ENCODE measurements at places on chromosomes 3 and 15.

DNA sequence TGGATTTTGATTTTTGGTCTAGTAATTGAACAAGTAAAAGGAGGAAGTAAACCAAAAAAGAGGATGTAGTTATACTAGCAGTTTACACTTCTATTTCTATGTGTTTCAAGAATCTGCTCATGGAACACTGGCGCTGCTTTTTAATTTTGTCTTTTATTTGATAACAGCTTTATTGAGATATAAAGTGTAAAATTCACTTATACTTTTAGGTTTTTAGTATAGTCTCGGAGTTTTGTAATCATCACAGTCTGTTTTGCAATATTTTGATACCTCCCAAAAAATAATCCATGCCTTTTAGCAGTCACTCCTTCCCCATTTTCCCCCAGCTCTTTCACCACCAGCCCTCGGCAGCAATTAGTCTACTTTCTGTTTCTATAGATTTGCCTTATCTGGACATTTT, 18.0 kb downstream of the UBE2E2 start:
- no peak for DNase-seq

DNA sequence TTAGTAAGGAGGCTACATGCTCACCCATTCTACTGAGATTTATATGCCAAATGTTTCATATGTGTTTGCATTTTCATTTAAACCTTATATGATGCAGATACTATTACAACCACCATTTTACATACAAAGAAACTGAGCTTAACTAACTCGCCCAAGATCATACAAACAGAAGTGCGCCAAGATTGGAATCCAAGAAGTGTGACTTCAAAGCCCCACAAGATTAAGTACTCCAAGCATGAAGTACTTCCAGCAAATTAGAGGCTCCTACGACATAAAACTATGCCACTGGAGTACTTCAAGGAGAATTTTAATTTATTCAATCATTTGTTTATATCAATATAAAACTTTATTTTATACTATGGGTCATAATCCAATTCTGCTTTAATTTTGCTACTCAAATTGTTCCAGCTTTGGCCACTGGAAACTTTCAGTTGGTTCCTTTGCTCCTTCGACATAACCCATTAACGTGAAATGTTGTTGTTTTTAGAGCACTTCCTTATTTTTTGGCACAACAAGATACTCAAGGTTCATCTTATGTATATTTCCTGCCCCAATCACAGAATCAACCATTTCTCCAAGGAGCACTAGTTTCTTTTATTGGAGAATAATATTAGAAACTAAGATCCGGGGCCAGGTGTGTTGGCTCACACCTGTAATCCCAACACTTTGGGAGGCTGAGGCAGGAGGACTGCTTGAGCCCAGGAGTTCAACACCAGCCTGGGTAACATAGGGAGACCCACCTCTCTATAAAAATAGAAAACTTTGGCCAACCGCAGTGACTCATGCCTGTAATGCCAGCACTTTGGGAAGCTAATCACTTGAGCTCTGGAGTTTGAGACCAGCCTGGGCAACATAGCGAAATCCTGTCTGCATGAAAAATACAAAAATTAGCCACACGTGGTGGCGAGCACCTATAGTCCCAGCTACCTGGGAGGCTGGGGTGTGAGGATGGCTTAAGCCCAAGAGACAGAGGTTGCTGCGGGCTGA, 10.4 kb downstream of the INO80 start:
- no peak for DNase-seq

GRCh38 chr3:113259196-113259595, 47.8 kb downstream of the BOC start:
- DNase-seq: no peak

- peak; percentile 57 for DNase-seq
Measured at GRCh38 chr15:44009038-44009437, 182.2 kb downstream of the WDR76 start.

DNA sequence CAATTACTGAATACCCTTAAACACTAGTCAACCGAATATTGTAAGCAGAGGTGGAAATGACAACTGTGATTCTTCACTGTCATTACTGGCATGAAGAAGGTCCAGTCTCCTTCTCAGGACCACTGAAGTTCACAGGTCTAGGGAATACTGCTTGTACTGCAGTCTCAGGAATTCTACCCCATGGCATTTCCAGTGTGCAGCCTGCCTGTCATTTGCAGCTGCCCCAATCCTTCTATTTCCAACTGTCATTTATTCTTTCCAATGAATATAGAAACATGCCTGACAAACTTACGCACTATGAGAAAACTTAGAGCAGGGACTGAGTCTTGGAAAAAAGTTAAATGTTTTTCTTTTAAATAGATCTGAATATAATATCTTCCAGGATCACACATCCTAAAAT, 308.0 kb upstream of the THBS1 start:
- no peak for DNase-seq

- DNase-seq: no peak
Measured at GRCh38 chr15:101614001-101614585, 38.1 kb downstream of the TM2D3 start.

GRCh38 chr3:52350416-52350815, 34.3 kb downstream of the DNAH1 start:
- DNase-seq: no peak

- DNase-seq: no peak
Measured at GRCh38 chr3:44114142-44114541, 127.5 kb upstream of the TOPAZ1 start.

DNA sequence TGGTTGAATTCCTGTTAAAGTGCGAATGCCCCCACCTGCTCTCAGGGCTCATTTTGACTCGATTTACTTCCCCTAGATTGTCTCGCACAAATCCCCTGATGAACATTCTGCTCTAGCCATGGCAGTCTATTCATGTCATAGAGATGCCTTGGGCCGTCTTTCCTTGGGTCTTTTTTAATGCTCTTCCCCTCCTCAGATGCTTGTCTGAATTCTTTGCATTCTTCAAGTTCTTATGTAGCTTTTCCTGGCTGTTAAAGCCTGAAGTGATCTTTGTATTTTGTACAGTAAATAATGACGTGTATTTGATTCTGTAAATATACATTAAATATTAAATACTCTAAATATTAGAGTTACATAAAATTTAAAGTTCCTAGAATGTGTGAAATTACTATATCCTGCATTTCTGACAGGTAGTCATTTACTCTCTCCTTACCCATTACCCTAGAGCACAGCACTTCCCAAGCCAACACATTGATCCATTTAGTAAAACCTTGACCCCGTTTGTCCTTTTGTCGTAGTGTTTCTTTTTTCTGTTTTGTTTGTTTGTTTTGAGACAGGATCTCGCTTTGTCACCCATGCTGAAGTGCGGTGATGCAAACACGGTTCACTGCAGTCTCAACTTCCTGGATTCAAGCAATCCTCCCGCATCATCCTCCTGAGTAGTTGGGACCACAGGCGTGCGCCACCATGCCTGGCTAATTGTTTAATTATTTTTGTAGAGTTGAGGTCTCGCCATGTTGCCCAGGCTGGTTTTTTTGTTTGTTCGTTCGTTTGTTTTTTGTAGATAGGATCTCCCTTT, 47.9 kb downstream of the YEATS2 start:
- DNase-seq: no peak

GRCh38 chr3:177692304-177692975, 495.2 kb upstream of the TBL1XR1 start:
- DNase-seq: no peak

DNA sequence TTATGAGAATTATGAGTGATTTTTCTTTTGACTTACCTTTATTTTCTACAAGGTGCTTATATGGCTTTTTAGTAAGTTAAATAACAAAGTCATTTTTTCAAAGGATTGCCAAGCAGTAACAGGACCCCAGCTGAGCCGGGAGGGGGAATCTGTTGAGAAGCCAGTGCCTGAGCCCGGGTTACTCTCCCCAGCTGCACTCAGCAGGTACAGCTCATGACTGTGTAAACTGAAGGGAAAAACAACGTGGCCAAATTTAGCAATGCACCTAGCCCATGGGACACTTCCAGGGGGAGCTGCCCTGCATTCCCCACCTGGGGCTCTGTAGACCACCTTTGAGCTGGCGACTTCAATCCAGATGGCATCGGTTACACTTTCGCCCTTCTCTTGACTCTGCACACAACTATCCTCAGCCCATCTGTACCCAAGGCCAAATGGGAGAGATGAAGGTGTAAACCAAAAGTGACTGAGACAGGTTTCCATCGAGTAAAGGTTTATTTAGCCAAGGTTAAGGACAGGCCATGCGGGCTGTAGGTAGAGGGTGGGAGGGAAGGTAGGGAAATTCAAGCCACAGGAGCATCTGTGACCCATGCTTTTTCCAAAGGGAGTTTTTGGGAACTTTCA, 18.2 kb upstream of the HCN4 start:
- DNase-seq: no peak

GRCh38 chr15:58771621-58772250, 634 bp downstream of the MINDY2 start:
- peak; percentile 30 for DNase-seq

DNA sequence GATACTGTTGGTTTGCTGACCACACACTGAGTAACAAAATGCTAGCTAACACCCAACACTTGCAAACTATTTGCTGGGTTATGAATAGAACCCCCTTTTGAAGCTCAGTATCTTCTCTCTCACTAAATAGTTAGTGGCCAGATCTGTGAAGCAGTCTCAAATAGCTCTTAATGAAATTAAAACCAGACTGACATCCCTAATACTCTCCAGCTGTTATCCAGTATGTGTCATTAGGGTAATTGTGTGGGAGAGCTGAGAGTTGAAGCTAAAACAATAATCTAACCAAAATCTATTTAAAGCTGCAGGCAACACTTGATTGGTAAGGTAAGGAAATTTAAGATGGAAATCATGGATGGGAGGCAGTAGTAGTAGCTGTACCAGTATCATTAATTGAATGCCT, 110.4 kb upstream of the RORA start:
- no peak for DNase-seq

- no peak for DNase-seq
Measured at GRCh38 chr15:35975941-35976340, 430.0 kb upstream of the DPH6 start.

- no peak for DNase-seq
Measured at GRCh38 chr3:30467596-30468238, 138.7 kb upstream of the TGFBR2 start.

GRCh38 chr15:67340630-67341029, 86.0 kb downstream of the IQCH start:
- DNase-seq: no peak

DNA sequence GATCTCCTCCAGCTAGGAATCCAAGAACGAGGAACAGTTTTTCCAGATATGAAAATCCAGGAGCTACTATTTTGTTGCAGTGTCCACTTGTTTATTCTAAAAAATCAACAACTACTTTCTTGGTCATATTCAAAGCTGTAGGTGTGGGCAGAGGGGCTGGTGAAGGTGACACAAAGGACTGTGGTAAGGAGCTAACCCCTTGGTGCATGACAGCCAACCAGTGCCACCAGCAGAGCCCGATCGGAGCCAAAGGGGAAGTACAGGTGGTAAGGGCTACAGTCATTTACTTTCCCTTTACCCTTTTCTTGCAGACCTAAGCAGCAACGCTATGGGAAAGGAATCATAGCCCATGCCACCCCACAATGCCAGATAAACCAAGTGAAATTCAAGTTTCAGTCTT, 30.7 kb downstream of the PLA1A start:
- no peak for DNase-seq

DNA sequence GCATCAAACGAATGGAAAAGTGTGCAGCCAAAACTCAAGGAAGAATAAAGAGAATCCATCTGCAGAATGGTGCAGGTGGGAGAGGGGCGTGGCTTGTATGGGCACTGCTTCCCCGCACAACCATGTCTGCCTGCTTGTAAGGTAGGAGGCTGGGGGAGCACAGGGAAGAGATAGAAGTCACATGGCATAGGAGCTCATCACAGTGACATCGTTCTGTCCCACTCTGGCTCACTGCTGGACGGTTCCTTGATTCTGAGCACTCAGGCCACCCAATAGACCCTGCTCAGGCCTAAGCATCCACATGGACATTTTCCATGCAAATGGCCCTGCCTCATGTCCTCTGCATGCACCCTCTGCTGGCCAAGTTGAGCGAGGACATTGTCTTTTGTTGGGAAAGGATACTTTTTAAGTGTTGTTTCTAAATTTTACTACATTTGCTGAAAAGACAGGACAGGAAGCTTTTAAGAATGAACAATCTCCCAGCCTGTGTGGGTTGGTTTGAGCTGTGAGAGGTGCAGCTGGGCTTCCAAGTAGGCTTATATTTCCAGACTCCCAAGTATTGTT, 3.1 kb downstream of the MYLK start:
- peak; percentile 50 for DNase-seq

DNA sequence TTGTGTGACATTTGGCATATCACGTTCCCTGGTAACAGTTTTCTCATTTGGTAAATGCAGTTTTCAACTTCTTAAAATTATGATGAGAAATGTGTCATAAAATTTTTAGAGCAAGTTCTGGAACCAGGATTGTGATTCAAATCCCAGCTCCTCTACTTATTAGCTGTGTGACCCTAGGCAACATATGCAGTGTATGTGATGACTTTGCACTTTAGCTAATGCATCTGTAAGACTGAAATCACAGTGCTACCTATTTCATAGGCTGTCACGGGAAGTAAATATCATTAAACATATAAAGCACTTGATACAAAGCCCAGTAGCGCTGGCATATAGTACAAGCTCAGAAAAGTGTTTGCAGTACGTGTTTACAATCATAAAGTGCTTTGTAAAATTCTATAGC, 419.4 kb downstream of the GRM7 start:
- no peak for DNase-seq

GRCh38 chr3:151772825-151773480, 39.2 kb downstream of the AADACL2 start:
- no peak for DNase-seq

DNA sequence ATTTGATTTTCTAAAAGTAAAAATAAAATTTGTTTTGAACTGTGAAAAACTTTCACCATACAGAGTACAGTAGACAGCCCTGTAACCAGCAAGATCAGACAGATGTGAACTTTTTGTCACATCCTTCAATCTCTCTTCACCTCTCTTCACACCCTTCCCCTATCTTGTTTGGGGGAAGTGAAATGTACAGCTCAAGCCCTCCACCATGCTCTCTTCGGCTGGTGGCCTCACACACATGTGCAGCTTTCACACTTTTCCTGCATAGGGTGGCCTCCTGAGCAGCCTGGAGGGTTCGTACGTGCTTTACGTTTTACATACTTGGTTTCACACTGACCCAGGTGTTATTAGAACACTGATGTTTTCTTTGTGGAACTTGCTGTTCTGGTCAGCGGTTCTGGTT, 86.4 kb downstream of the DNAJB8 start:
- DNase-seq: no peak

DNA sequence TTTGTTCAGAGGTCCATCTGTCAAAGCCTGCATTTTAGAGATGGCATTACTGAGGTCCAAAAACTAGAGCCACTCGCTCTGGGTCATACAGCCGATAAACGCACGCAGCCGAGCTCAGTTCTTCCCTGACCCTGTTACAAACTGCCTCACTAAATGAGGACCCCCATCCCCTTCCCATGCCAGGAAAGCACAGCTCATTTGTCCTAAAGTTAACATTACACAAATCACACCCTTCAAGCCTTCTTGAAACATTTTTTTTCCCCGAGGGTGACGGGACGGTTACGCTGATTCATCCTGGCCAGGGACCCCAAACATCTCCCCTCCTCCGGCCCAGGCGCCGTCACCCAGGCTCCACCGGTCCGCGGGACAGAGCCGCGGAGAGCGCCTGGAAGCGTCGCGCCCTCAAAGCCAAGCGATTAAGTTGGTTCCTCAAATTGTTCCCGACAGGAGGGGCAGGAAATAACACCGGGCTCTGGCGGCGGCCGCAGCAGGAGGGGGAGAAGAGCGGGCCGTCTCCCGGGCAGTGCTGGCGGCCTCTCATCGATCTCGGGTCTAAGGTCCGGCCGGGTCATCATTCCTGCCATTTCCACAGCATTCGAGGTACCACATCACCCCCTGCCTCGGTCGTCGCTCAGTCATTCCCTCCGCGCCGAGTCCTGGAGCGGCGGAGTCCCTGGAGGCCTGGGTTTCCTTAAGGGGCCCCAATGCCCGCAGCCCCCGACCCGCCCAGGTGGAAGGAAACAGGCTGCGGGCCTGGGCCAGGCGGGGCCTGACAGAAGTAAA, 619 bp upstream of the CMTM8 start:
- DNase-seq: no peak

Data from MCF 10A (cell line).